Activated T-helper 1 cell treated with anti-CD3 and anti-CD28 coated beads, Interleukin-2, amount 50 U/mL, for 16 hours (primary cell): ENCODE measurements at places on chromosomes 5 and 9.

DNA sequence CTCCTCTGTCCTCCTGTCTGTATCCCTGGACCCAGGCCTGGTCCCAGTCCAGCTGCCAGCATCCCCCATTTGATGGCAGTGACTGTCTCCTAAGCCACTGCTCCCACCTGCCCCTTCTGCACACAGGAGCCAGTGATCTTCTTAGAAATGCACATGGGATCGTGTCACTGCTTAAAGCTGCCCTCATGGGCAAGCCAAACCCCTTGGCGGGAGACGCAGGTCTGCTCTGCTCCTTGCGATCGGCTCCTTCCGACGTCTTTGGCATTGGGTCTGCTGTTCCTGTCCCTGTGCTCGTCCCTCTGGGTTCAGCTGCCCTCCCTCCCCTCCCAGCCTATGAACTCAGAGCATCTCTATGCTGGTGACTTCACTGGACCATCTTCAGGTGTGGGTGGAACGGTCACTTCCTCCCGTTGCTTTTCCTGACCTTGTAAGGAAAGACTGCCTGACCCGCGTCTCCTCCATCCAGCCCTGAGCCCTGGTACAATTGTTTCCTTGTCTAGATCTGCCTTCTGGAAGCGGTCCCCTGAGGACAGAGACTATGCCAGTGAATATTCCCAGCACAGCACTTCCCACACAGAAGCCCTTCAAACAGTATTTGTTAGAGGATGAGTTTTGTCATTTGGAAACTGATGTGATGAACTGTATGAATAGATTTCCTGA is 116.5 kb downstream of the ZNF354C start:
- no peak for DNase-seq

DNA sequence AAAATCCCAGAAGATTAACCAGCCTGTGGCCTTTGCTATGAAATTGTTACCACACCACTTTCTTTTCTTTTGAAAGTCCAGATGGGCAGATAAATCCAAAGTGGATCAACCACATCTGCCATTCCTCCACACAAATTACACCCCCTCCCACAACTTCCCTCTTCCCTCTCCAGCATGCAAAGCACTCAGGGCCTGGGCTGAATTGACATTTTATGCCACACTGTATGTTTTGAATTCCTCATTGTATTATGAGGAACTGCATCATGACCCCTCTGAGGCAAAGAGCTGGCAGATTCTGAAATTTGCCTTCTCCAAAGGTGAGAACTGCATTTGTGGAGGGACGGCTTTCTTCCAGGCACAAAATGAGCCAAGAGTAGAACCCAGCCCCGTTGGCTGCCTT is 589.2 kb upstream of the KLF4 start:
- no peak for DNase-seq

DNA sequence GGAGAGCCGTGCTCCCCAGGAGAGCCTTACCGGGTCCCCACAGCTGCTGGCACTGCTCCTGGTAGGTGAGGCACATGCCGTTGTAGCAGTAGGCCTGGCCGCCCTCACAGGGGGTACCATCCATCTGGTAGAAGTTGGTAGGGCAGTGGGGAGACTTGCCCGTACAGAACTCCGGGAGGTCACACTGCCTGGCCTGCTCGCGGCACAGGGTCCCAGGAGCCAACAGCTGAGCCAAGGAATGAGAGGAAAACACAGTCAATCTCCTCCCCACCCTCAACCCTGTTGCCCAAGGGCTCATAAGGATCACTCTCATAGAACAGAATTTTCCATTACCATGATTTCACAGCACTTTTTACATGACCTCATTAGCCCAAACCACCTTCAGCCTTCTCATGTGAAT is 36.9 kb downstream of the NIPAL4 start:
- DNase-seq = no peak

DNA sequence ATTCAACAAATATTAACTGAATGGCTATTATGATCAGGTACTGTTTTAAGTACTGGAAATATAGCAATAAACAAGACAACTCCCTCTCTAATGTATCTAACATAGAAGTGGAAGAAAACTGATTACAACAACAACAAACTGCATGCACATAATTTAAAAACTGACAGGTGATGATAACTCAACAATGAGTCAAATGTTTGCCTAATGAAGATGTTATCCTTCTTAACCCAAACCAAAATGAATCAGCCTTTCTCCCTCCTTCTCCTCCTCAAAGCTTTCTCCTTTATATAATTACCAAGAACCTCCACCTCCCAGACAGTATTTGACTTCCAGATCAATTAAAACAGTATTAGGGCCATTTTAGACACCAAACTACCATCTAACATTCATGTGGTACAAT is 49.3 kb downstream of the RICTOR start:
- no peak for DNase-seq

DNA sequence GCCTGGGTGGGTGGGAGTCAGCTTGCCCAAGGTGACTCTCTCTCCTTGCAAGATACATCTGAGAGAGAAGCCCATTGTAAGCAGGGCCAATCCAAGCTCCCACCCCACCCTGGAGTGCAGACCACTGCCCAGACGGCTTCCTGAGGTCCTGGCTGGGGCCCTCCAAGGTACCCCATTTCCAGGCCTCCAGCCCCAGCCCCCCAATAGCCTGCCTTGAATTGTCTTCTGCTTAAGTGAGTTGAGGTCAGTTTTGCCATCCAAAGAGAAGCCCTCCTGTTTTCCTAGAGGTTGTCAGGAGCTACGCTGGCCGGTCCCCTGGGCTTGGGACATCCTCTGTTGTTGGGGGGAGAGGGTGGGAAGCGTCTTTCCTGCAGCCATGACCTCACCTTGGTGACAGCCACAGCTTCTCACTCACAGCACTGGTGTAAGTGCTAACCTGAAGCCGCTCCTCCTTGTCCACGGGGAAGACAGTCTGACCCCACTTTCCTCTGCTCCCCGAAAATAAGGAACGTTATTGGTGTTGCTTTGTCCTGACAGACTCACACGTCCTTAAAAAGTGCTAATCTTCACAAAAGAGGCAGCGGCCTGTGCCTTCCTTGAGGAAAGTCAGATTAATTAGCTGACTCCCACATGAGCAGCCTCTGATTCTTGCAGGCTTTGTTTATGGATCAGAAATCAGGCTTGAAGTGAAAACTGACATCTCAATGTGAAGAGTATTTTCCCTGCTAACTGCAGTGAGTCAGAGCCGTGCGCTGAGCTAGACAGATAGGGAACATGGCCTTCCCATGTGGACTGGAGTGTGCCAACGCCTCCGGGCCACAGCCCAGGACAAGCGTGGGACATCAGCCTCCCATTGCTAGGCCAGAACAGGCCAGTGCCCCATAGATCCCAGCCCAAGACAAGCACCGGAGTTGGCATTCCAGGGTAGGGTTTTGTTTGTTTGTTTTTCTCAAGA is 52.3 kb downstream of the ADAMTS2 start:
- DNase-seq = no peak

DNA sequence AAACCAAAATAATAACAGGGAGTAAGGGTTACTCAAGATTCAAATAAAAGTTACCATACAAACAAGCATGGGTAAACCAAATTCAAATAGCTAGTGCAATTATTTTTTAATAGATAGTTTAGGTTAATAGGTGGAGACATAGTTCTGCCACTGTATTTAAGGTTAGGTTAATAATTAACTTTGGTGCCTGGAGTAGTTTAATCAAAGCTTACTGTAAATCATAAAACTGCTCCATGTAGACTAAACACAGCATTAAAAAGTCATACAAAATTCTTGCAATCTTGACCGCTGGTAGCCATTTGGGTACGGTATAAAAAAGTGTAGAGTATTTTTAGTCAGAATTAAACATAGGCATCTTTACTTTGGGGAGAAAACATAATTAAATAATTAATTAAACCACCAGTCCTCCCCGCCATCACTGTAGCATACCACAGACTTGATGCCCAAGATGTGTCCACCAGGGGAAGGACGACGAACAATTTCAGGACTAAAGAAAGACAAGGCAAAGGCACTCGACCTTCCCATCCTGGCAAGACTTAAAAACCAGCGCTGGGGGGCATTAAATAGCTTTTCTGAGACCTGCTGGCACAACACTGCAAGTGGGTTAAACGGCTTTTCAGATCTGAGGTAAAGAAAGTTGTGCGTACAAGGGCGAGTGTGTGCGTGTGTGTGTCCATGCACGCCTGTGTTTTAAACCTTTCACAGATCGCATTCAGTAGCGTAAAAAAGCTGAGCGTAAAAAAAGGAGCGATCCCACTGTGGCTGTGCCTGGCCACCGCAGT is 2.9 kb downstream of the SEMA6A start:
- no peak for DNase-seq
